Stimulated activated CD4-positive, alpha-beta T cell treated with anti-CD3 and anti-CD28 coated beads, Interleukin-1b, Interleukin-23, amount 100 ng/mL, for 1 hour (primary cell): ENCODE measurements at places on chromosomes 16 and 17.

GRCh38 chr17:60579551-60579950, 20.4 kb upstream of the PPM1D start:
- no peak for DNase-seq

DNA sequence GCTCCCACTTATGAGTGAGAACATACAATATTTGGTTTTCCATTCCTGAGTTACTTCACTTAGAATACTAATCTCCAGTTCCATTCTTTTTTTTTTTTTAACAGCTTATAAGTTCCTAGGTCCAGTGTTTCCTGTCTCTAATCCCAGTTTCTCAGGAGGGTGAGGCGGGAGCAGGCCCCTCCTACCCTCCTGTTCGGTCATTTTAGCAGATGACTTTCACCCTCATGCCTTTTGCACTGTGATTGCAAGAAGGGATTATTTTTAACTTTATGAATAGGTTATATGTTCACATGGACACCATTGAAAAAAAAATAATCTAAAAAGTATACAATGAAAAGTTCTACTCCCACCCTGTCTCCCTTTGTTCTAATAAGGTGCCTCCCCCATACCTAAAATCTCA, 47.6 kb downstream of the CDH1 start:
- DNase-seq, result no peak

DNA sequence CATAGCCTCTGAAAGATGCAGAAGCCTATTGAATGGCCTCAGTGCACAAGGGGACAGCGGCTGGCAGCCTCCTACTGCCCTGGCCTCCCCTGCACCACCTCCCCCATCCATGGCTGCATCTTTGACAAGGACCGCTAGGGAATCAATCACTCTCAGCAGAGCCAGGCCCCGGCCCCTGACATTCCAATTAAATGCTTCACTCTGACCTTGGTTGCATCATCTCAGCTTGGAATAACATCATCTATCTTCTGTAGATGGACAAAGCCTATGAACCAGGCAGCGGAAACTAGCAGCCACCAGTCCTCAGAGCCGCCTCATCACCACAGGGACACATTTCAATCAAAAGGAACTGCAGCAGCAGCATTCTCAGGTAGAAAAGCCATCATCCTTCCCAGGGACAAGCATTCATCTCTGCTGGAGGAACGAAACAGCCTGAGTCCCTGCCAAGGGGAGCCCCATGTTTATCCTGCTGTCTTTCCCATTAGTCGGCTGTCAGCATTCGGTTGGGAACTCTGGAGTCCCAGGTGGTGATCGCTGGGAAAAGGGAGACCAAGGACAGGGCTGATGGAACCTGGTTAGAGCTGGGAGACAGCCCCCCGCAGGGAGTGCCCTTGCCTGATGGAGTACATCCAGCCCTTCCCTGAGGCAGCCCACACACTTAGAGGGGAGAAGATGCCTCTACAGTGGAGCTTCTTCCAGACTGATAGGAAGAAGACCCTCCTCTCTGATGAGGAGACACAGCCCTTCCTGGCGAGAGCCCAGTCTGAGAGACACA, 11.5 kb upstream of the TMEM132E start:
- no peak for DNase-seq

DNA sequence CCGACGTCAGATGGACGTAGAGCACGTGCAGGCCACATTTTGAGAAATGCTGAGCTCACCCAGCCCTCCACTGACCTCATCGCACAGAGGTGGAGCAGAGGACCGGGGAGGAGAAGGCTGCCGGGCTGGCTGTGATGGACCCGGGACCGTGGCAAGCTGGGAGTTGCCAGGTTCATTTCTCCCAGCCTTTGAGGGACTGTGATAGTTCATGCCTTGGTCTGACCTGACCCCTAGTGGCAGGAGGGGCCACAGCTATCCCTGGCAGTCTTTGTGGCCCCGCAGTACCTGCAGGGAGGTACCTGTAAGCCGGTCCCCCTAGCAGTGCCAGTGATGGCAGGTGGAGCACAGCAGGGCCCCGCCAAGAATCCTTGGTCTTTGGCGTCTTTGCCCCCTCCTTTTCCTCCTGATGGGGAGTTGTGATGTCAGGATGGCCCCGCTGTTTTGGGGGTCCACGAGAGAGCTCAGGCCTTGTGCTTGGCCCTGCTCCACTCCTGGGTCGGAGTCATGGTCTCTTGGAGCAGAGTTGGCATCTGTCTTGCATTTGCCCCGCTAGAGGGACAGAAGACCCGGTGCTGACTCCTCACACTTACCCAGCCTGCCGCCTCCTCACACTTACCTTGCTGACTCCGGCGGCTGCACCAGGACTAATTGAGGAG, 50.4 kb downstream of the OR1D5 start:
- DNase-seq, result peak; percentile 29
